ENCODE measurements at places on chromosomes 2 and 18.

DNA sequence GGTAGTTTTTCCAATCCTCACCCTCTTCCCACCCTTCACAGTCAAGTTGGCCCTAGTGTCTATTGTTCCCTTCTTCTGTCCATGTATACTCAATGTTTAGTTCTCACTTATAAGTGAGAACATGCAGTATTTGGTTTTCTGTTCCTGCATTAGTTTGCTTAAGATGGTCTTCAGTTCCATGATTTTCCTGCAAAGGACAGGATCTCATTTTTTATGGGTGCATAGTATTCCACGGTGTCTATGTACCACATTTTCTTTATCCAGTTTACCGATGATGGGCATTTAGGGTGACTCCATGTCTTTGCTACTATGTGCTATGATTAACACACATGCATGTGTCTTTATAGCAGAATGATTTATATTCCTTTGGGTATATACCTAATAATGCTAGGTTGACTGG is 104.4 kb downstream of the STRN start:
- no peak for DNase-seq

- DNase-seq: no peak
Observed at GRCh38 chr2:110940376-110940910, 180.3 kb upstream of the BCL2L11 start.

- no peak for DNase-seq
Observed at GRCh38 chr2:212299943-212300342, 238.7 kb downstream of the ERBB4 start.

- DNase-seq: no peak
Observed at GRCh38 chr2:582792-583528, 94.2 kb downstream of the TMEM18 start.

DNA sequence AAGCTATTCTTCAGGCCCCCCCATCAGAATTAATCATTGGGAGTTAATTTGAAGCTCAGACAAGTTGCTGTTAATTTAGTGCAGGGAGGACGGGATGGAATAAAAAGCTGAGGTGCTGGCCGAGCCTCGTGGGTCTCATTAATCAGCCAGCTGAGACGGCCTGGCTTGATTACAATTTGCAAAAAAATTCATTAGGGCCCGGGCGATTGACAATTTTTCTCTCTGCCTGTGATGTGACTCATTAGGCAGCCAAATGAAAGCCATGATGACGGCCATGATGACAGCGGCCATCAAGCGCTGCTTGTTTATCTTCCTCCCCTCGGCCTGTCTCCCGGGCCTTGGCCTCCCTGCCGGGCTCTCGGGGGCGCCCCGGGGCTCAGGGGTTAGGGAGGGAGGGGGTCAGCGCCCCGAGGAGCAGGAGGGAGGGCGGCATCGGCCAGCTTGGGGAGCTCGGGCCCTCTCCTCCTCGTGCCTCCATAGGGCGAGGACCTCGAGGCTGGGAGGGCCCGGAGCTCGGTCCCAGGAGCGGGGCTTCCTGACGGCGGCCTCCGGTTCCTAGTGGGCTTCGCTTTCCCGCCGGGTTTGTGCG is 5.2 kb downstream of the GBX2 start:
- no peak for DNase-seq

- DNase-seq: no peak
Observed at GRCh38 chr2:45224993-45225380, 215.7 kb upstream of the SIX2 start.

- no peak for DNase-seq
Observed at GRCh38 chr2:110667071-110667470, 10.8 kb downstream of the BUB1 start.

GRCh38 chr18:62486290-62486964 is 36.4 kb upstream of the ZCCHC2 start:
- peak; percentile 43 for DNase-seq

DNA sequence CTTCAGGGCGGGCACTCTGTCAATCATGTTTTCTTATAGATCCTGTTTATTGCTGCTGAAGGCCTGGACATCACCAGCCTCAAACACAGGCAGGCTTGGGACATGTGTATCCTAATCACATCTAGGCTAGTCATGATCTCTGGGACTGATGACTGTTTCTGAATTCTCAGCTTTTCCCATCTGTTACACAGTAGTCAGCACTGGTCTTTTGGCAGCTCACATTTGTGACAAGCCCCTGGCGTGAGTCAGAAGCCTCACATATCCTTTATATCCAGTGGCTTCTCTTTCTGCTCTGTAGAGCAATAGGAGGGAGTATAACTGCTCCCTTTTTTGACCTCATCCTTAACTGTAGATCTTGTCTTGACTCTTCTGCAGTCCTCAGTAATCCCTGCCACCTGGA is 4.5 kb downstream of the SEMA4F start:
- DNase-seq: no peak

DNA sequence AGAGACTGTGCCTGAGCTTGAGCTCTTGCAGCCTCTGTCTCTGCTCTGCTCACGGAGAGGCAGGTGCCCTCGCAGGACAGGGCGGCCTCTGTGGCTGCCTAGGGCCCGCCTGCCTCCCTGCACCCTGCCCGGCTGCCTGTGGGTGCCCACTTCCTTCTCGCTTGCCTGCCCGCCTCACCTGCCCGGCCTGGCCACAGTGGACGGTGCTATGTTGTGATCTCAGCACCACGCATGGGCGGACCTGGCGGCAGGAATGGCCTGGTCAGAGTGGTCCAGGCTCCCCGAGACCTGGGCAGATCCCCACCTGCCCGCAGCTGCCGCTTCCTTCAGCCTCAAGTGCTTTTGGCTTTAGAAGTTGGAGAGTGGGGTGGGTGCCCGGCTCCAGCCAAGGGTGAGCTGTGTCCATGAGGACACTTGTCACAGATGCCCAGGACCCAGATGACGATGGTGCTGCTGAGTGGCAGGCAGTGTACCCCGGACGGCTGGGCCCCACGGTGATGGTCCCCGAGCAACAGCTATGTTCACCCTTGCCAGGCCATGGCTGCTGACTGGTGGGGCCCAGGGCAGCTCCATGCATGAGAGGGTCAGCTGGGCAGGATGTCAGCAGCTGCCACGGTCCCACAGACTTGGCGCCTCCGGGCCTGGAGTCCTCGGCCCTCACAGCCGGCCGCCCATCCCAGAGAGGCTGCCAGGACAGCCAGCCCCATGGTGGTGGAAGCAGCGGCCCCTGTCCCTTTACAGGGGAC is 25.3 kb downstream of the RTP5 start:
- DNase-seq: no peak

GRCh38 chr18:78021196-78021595 is 771.5 kb downstream of the GALR1 start:
- DNase-seq: no peak

- DNase-seq: no peak
Observed at GRCh38 chr2:112627060-112628040, 18.4 kb upstream of the SLC20A1 start.

DNA sequence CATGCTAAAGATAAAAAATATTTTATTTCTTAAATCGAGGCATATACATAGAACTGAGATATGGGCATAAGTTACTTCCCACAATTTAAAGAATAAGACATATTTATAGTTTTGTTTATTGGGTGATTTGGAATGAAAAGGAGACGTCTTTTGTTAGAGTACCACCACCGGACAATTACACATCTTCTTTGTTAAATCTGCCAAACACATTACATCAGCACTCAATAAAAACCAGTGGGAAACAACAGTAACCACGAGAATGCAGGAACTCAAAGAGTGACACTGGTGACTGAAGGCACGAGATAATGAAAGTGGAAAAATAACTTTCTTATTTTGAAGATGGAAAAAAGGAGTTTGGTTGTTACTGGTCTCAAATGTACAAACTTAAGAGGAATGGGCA is 92.6 kb upstream of the TFCP2L1 start:
- no peak for DNase-seq

- DNase-seq: no peak
Observed at GRCh38 chr2:171018522-171018921, 89.5 kb downstream of the GORASP2 start.

DNA sequence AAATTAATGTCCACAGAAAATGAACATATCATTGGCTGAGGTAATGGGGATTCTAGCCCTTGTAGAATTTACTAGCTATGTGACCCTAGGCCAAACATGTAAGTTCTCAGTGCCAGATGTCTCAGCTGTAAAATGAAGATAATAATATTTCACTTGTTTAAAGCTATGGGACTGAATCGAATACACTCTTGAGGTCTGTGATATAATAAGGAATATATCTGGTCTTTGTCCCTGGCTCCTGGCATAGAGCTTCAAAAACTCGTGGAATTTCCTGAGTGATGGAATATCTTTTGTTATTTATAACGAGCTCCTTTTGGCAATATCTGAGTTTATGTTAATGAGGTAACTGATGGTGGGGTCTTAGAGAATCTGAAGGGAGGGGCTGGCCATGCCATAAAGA is 201.4 kb upstream of the CYP26B1 start:
- no peak for DNase-seq

- DNase-seq: no peak
Observed at GRCh38 chr2:46824611-46825010, 91.0 kb downstream of the MCFD2 start.

GRCh38 chr18:22193466-22193865 is 24.1 kb downstream of the GATA6 start:
- no peak for DNase-seq

Data from stimulated activated CD4-positive, alpha-beta T cell treated with anti-CD3 and anti-CD28 coated beads, Interleukin-15, amount 100 ng/mL, for 48 hours (primary cell).